ENCODE measurements at places on chromosomes 16 and 17.

GRCh38 chr17:61405686-61406536 lies 6.3 kb downstream of the TBX2 start:
- DNase-seq = no peak

GRCh38 chr17:41418116-41418860 lies 6.1 kb downstream of the KRT37 start:
- no peak for DNase-seq

- no peak for DNase-seq
These were observed 1.2 kb downstream of the TMEM106A start for GRCh38 chr17:43212641-43213490.

DNA sequence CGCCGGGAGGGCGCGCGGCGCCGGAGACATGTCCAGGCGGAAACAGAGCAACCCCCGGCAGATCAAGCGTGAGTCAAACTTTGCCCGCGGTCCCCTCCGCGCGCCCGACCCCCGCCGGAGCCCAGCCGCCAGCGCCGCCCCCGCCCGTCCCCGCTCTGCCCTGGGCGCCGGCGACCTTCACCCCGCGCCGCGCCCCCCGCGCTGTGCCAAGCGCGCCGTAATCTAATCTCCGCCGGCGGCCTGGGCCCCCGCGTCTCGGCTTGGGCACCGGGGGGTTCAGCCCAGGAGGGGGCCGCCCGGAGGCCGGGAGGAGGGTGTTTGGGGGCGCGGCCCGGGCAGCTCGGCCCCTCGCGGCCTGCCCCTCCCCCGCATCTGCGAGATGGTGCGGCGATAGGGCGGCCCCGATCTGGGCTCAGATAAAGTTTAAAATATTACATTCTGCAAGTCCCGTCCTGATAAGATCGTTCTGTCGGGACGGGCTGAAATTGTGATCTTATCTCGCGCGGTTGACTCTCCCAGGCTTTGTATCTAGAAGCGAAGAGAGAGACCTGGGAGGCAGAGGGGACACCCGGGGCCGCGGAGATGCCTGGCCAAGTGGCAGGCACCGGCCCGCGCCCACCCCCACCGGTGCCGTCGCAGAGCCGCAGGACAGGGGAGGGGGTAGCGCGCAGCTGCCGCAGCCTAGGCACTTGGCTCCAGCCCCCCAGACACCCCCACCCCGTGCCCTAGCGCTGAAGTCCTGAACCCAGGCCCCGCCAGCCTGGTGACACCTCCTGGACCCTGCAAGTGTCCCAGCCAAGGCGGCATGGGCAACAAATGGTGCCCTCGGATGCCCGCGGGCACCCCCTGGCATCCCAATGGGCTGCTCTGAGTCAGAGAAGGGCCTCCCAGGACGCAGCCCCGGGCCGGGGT lies 787 bp downstream of the ZFPM1 start:
- no peak for DNase-seq

All from activated CD4-positive, CD25-positive, alpha-beta regulatory T cell (primary cell).